ENCODE measurements at places on chromosomes 5 and 9. TPM values are rescaled to one million over a fixed set of nuclear protein-coding genes. Genes with fewer than 3 reads are reported as not detected.

DNA sequence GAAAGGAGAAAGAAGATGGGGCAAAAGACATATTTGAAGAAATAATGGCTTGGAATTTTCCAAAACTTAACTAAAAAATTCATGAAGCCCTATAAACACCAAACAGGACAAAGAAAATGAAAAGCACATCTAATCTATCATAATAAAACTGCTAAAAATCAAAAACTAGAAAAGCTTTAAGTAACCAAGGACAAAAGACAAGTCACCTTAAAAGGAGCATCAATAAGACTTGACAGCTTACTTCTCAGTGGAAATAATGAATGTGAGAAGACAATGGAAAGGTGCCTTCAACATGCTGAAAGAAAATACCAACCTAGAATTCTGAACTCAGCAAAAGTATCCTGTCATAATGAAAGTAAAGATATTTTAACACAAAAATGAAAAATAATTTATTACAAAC lies 27.0 kb downstream of the GTF3C4 start:
- no peak for DNase-seq

OSTF1 gene
- polyA plus RNA-seq = 12.2 TPM

SLC34A3 gene
- not detected for polyA plus RNA-seq

DNA sequence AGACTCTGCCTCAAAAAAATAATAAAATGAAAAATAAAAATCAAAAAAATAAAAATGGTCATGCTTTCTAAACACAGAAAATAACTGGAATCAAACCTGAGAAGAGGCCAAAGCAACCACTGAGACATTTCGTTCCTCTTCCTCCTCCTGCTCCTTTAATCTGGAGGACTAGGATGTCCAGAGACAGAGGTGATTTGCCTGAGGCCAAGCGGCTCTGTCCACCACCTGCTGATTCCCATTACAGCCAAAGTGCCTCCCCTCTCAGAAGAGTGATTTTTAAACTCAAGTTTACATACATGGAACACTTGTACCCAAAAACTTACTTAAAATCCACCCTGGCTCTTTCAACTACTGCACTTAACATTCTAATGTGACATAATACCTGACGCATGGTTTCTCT lies 65.6 kb downstream of the TLE1 start:
- no peak for DNase-seq

DNA sequence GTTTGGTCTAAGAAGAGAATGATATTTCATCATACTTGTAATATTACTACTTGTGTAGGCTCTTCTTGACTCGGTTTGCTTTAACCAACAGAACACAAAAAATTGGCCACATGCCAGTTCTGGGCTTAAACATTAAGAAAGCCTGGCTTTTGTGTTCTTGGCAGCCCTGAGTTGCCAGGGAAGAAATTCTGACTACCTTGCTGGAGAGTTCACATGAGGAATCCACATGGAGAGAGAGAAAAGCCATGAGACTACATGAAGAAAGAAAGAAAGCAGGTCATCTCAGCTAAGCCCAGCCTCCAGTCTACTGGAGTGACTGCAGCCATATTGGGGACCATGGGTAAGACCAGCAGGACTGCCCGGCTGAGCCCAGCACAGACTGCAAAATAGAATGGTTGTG lies 524.8 kb downstream of the RAB3C start:
- no peak for DNase-seq

NUDT12 gene
- polyA plus RNA-seq = 4.9 TPM

DNA sequence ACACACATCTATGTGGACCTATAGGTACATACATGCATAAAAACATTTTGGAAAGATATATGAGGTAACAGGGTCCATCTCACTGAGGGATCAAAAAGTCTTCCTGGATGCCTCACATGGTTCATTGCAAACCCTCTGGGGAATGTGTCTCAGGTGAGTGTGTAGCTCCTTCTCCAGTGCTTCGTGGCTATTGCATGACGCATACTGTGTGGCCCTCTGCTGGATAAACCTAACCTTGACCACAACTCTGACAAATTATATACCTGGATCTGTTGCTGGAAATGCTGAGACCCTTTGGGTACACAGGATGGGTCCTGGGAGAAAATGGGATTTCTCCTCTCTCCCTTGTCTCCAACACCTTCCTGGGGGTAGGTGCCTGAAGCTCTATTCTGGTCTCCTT lies 91.9 kb downstream of the JAKMIP2 start:
- no peak for DNase-seq

DNA sequence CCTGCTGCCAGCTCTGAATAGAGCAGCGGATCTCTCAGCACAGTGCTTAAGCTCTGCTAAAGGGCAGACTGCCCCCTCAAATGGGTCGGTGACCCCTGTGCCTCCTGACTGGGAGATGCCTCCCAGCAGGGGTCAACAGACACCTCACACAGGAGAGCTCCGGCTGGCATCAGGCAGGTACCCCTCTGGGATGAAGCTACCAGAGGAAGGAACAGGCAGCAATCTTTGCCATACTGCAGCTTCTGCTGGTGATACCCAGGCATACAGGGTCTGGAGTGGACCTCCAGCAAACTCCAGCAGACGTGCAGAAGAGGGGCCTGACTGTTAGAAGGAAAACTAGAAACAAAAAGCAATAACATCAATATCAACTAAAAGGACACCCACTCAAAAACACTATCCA lies 131.6 kb downstream of the TMEM232 start:
- no peak for DNase-seq

FBXL17 gene
- 5.6 TPM for polyA plus RNA-seq

GRCh38 chr5:411728-412127 lies 31.2 kb upstream of the EXOC3 start:
- DNase-seq = no peak

DNA sequence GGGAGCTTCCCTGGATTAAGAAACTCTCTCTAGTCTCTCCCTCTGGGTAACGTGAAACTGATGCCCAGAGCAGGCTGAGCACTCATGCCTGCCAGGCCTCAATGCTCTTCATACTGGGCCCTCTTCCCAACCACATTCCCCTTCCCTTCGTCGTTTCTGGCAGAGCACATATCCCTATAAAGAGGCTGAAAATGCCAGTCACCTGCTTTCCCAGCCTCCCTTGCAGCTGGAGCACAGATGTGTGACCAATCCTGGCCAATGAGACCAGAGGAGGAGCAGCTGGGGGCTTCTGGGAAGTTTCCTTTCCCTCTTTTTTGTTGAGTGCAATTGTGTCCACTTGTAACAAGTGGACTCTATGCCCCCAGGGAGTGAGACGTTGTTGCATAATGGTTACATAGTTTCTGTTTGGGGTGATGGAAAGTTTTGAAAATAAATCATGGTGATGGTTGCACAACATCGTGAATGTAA lies 30.2 kb upstream of the SMIM23 start:
- no peak for DNase-seq

MSMP gene
- 1.2 TPM for polyA plus RNA-seq

DNA sequence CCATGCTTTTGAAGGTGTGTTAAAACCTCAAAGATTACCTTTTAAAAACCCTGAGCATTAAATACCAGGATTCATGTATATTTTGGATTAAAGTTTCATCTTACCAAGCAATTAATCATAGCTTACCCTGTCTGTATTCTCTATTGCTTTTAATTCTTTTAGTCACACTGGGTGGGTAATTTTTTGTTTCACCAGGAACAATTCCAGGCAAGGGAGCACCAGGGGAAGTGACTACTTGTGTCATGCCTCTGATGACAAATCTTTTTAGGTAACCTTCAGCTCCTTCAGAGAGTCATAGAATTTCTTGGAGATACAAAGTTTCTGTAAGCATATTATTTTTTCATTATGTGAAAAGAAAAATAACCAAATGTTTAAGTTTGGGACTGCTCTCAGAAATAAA lies 33.4 kb upstream of the ANXA1 start:
- no peak for DNase-seq

DNA sequence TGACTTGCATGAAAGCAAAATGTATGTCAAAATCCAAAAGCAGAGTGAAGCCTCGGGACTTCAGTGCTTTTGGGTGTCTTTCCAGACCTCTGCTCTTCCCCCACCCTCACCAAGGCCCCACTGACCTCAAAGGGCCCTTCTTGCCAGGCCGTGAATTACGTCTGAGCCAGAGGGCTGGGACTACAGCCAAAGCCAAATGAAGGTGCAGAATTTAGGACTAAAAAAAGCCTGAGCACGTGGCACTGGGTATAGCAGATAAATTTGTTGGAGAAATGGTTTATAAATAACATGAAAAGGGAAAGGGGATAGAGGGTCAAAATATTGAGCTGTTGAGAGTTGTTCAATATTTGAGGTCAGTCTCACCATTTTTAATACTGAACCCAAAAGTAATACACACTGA lies 163.4 kb downstream of the GHR start:
- DNase-seq = no peak

ARHGEF37 gene
- 1.3 TPM for polyA plus RNA-seq

C8G gene
- polyA plus RNA-seq = 0.28 TPM

DNA sequence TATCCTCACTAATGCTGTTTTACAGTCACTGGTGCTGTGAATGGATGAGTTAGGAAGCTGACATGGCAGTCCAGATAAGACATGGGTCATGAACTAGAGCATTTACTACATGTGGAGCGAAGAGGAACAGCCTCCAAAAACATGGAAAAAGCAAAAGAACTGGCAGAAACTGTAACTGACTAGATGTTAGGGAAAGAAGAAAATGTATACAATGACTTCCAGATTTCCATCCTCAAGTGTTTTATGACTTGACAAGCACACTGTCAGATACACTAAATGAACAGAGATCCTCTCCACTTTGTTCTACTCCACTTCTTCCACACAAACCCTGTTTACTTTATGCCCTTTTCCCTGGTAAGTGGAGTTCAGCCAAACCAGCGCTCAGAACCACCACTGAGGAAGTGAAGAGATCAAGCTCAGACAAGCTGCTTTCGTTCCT lies 11.5 kb downstream of the HMGCS1 start:
- DNase-seq = no peak

- no peak for DNase-seq
Observed at GRCh38 chr5:147481376-147481775, 28.5 kb downstream of the DPYSL3 start.

GRCh38 chr5:58156361-58156760 lies 303.5 kb downstream of the PLK2 start:
- DNase-seq = no peak

- no peak for DNase-seq
Observed at GRCh38 chr9:90331826-90332575, 310.6 kb downstream of the DIRAS2 start.

GRCh38 chr5:112532654-112533360 lies 113.7 kb upstream of the EPB41L4A start:
- no peak for DNase-seq

DNA sequence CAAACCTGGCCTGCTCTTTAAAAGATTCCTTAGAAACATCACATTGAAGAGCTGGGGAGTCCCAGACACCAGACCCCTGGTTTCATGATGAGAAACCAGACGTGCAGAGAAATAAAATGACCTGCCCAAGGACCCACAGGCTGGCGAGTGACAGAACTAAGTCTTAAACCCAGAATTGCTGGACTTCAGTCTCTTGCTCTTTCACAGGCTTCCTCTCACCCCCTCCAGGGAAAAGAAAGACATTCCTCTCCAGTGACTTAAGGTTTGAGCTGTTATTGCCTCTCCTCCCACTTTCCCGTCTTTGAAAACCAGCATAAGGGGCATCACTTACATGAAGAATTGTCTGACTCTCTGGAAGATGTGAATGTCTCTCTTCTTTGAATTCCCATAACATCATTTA lies 535.2 kb downstream of the IRX1 start:
- DNase-seq = no peak

GRCh38 chr9:134624621-134625181 lies 16.9 kb upstream of the COL5A1 start:
- DNase-seq = no peak

Measured in SK-N-SH (cell line).